Forelimb muscle (tissue), 1 donor: ENCODE measurements at places on chromosomes 2 and 18. TPM values are rescaled to one million over a fixed set of nuclear protein-coding genes. Genes with fewer than 3 reads are reported as not detected.

CNDP1 gene
- polyA plus RNA-seq = 0.13 TPM

MAPK4 gene
- 10.9 TPM for polyA plus RNA-seq

DCTN1 gene
- 98.0 TPM for polyA plus RNA-seq

GAD1 gene
- polyA plus RNA-seq = 0.83 TPM

DNA sequence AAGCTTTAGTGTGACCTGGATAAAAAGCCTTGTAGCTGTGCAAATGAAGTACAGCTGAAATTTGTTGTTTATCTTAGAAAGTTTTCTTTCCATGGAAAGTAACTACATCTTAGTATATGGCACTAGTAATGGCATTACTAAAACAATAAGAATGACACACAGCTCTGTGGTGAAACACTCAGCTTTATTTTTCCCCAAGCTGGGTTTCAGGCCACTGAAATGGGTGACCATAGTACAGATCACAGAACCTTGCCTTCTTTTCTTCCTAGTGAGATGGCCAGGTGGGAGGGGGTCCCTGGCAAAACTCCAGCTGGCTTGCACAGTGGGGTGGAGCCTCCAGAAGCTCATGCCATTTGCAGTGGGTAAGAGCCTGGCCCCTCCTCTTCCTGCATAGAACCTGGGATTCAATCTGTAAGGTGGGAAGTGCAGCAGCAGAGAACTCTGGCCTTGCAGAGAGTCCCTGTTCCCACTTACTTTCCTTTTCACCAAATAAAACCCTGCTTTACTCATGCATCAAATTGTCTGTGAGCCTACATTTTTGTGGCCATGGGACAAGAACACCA lies 17.6 kb upstream of the GRP start:
- DNase-seq = no peak

DNA sequence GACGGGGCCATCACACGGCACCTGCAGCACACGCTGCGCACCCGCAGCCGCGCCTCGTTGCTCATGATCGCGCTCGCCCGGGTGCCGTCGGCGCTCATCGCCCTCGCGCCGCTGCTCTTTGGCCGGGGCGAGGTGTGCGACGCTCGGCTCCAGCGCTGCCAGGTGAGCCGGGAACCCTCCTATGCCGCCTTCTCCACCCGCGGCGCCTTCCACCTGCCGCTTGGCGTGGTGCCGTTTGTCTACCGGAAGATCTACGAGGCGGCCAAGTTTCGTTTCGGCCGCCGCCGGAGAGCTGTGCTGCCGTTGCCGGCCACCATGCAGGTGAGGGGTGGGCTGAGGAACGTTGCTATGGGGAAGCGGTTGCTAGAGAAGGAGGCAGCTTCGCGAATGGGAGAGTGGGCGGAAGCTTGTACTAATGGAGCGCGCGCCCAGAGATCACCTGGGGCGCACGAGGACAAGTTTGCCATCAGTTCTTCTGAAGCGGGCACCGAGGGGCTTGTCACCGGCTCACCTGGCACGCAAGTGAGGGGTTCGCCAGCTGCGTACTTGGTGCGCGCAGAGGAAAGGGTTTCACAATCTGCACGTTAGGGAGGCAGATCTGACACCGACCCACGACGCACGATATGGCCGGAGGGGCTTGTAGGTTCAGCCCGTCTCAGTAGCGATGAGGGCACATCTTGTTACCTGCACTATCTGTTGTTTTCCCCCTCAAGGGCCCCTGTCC lies 45.6 kb downstream of the DDX18 start:
- no peak for DNase-seq

DNA sequence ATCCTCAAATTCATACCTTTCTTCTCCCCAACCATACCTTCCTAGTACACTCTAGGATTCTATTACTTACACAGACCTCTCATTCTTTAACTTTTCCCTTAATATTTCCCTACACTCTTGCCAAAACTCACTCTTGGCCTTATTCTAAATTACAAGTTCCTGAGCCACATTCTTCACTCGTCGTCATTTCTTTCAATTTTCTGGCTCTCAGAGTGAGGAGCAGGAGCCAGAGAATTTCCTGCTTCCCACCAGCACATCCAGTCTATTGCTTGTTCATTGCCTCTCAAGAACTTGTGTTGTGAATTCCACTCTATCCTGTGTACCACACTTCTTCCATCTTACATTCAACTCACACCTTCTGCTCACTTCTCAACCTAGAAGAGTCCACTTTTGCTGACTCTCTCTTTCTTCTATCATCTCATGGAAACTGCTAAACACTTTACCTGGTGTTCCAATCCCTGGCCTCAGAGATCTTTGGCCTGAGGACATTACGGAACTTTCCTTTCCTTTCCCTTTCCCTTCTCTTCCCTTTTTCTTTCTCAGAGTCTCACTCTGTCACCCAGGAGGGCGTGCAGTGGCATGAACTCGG lies 171.6 kb downstream of the PLCL1 start:
- DNase-seq = peak; percentile 56

- no peak for DNase-seq
These were observed 72.3 kb downstream of the R3HDM1 start for GRCh38 chr2:135603543-135603942.

GRCh38 chr18:35231052-35231451 lies 9.8 kb upstream of the ZNF397 start:
- peak; percentile 41 for DNase-seq

DNA sequence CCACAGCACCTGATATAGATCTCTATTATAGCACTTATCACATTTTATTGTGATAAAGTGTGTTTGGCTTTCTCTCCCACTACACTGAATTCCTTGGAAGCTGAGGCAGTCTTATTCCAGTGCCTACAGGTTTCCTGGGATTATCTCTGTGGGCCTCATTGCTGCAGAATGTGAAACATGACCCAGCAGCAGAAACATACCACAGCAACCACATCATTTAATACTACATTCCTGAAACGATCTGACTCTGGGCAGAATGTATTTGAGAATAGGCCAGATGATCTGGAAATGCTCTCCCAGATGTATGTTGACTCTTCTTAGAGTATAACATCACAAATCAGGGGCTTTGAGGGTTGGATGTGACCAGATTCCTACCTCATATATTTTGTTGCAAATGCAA lies 323.5 kb upstream of the TANK start:
- no peak for DNase-seq

DNA sequence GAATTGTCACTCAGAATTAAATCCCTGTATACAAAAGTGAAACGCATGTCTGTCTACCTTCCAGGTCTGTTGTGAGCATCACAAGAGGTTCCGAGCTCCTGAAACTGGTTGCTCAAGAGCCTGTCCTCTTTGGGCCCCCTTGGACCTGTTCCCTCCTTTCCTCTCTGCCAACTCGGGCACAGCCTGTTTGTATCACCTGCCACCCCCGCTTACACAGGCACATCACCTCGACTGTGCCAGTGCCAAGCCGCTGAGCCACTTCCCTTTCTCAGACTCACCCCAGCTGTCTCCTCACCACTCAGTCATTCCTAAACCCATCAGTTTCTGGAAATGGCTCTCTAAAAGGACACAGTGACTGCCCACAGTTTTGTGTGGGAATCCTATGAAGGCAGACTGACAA lies 3.1 kb downstream of the EFR3B start:
- DNase-seq = no peak

GRCh38 chr2:230011617-230012016 lies 57.1 kb downstream of the SLC16A14 start:
- no peak for DNase-seq

GRCh38 chr2:96528700-96529375 lies 7.7 kb upstream of the ARID5A start:
- no peak for DNase-seq

- DNase-seq = no peak
These were observed 104.1 kb upstream of the FZD5 start for GRCh38 chr2:207873794-207874193.

GRCh38 chr18:13245481-13246000 lies 27.0 kb downstream of the LDLRAD4 start:
- no peak for DNase-seq

GRCh38 chr2:127081826-127082633 lies 24.9 kb downstream of the BIN1 start:
- DNase-seq = no peak

- no peak for DNase-seq
These were observed 424.6 kb downstream of the NCKAP5 start for GRCh38 chr2:133143645-133144044.

DNA sequence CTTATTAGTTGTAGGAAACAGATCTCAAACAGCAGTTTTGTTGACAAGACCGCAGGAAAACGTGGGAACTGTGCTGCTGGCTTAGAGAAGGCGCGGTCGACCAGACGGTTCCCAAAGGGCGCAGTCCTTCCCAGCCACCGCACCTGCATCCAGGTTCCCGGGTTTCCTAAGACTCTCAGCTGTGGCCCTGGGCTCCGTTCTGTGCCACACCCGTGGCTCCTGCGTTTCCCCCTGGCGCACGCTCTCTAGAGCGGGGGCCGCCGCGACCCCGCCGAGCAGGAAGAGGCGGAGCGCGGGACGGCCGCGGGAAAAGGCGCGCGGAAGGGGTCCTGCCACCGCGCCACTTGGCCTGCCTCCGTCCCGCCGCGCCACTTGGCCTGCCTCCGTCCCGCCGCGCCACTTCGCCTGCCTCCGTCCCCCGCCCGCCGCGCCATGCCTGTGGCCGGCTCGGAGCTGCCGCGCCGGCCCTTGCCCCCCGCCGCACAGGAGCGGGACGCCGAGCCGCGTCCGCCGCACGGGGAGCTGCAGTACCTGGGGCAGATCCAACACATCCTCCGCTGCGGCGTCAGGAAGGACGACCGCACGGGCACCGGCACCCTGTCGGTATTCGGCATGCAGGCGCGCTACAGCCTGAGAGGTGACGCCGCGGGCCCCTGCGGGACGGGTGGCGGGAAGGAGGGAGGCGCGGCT lies at the start of gene TYMS:
TSS of gene TYMS (plus strand) at position 343 of the 690 bp plus-strand sequence. CDS start at position 433, 90 bp downstream.
- no peak for DNase-seq
